ENCODE measurements at places on chromosomes 2 and 18. TPM values are rescaled to one million over a fixed set of nuclear protein-coding genes. Genes with fewer than 3 reads are reported as not detected.

Gene LRRC30
- total RNA-seq: not detected

GRCh38 chr2:24832931-24833701 lies 39.9 kb downstream of the CENPO start:
- H3K36me3 ChIP-seq: no peaks in the 10 kb centered on the region
- H3K27ac ChIP-seq: no peak overlapping the region
- no peak for DNase-seq
- H3K4me3 ChIP-seq: no peak overlapping the region
- H3K4me1 ChIP-seq: no peaks in the 10 kb centered on the region

Gene CHRND
- total RNA-seq: not detected

GRCh38 chr2:27154488-27154887 lies 5.7 kb downstream of the TCF23 start:
- no peak for DNase-seq
- H3K4me1 ChIP-seq: no peaks in the 10 kb centered on the region
- H3K27ac ChIP-seq: no peak overlapping the region
- H3K36me3 ChIP-seq: no peaks in the 10 kb centered on the region
- no peak overlapping the region for H3K4me3 ChIP-seq
- H3K27me3 ChIP-seq: no peaks in the 10 kb centered on the region

- no peaks in the 10 kb centered on the region for H3K4me1 ChIP-seq
- no peak overlapping the region for H3K27ac ChIP-seq
- DNase-seq: no peak
Measured at GRCh38 chr2:189372688-189373257, 68.5 kb upstream of the WDR75 start.
